ENCODE measurements at places on chromosomes 1 and 21. TPM values are rescaled to one million over a fixed set of nuclear protein-coding genes. Genes with fewer than 3 reads are reported as not detected.

DNA sequence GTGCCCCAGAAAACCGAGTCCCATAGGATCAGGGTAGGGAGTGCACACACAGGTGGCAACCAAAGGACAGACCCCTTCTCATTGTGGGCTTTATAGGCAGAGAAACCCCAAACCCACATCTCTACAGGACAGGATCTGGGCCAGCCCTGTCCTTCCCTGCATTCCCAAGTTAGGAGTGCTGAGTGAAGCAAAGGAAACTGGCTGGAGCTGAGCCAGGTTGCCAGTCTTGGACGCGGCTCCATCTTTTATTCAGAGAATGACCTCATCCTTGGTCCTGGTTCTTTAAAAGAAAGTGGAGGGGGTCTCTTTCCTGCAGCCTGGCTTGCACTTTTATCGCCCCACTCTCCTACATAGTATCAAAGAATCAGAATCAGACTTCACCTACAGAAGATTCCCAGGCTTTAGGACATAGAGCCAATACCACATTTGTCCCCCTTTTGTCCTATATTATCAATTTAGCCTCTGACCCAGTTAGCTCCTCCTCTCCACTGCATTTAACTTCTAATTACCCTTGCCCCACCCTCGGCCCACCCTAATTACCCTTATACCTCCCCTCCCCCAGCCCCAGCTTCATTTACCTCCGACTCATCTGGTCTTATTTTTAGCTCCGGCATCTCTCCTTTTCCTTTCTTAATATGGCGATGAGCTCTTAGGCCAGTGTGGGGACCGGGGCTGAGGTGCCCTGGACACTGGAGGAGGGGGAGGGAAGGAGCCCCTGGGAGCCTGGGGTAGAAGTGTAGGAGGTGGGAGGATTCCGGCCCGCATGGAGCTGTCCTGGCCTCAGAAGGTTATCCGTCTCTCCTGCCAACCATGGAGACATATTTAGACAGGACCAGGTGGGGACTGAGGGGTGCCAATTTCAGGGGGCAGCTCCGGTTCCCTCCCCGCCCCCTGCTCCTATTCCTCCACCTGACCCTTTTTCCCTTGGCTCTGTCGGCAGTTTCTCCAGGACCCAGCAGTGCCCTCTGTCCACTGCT is at the start of gene CASQ1:
CASQ1 (plus strand) TSS at position 927 of the 977 bp plus-strand sequence. CDS start 177 bp downstream, outside the sequence.
- DNase-seq: no peak

DNA sequence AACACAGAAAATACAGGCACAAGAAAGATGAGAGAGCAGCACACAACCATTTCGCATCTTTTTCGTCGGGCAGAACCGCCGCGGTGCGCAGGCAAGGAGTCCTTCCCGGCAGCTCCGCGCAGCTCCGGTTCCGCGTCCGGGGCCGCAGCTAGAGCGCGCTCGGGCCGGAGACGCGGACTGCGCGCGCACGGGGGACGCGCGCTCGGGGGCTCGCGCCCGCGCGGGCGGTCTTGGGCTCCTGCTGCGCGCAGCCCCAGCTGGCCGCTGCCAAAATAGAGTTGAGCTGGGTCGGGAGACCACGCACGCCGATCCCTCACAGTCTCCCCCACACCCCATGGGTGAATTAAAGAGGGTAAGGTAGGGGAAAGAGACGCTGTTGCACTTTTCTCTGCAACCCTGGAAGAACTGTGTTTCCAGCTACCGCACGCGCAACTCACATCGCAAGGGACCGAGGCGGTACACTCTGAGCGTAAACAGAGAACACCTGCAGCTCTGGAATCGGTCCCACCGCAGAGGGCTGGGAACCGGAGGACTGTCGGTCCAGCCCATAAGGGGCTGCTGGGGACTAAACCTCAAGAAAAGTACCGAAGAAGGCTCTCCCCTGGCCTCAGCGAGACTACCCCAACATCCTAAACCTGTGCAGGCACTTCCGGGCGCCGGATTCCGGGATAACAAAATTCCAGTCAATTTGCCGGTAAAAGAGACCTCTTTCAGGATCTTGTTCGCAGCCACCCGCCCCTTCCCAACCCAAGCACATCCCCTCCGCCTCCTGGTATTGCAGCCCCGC is 1.7 kb downstream of the NR5A2 start:
- peak; percentile 28 for DNase-seq

DNA sequence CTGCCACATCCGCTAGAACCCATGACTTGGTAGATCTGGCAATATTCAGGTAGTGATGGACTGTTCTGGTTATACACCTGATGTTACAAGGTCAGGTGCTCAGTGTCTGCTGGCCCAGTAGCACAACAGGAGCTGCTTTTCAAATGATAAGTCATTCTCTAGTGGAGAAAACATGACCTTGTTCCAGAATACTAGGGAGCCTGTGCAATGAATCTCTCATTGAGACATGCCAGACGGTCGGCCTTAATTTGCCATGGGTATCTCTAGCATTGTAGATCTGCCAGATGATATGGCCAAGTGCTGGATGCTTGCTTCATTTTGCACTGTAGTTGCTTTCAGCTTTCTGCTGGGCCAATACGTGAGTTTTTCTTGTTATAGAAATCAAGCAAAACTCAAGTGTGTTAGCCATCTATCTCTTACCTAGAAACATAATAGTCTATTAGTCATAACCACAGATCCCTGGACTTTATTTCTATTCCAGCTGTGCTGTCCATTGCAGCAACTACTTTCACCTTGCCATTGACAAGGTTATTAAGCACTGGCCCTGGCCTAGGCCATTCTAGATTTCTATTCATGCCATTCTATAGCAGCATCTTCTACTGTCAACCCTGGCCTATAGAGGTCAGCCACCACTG is 13.9 kb upstream of the CENPF start:
- DNase-seq: peak; percentile 33

DNA sequence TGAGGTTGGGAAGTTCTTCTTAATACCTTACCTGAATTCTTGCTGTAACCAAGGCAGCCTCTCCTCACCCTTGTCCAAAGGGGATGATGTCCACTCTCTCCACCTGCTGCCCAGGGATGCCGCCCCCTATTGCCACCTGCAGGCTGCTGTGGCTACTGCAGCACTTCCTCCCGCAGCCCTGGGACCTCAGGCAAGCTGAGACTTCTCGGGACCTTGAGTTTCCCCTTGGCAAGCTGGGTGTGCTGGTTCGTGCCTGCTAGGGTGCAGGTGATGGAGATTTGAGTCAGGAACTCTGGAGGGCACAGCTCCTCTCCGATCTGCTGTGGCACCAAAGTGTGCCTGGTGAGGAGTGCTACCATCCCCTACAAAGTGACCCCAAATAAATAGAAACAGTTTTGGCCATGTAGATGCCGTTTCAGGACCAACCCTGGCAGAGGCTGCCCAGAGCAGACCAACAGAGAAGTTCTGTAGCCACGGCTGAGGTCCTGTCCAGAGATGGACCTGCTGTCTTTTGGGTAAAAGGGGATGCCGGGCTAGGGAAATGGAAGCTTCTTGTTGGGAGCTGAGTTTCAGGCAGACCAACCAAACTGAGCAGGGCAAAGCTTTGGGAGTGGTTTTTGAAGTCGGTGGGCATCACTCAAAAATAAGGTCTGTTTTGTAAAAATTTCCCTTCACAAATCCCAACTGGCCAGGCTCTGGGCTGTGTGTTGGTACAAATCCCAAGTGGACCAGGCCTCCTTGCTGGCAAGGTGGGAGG is 31.7 kb downstream of the RUNX3 start:
- peak; percentile 32 for DNase-seq

DNA sequence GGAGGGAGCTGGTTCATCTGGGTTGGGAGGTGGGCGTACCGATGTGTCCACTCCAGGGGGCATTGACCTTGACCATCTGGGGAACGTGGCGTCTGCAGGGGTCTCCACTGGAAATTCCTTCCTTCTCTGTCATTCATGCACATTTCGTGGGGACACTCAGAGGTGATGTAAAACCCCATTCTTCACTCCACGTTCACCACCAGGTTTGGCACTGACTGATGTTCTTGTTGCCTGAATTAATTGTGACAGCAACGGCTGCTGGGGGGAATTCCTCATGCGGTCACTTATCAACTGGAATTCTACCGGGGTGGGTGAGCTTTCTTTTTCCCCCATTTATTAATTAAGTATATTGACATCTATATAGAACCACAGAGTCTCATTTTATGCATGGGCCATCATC is 18.1 kb upstream of the POFUT2 start:
- no peak for DNase-seq

DNA sequence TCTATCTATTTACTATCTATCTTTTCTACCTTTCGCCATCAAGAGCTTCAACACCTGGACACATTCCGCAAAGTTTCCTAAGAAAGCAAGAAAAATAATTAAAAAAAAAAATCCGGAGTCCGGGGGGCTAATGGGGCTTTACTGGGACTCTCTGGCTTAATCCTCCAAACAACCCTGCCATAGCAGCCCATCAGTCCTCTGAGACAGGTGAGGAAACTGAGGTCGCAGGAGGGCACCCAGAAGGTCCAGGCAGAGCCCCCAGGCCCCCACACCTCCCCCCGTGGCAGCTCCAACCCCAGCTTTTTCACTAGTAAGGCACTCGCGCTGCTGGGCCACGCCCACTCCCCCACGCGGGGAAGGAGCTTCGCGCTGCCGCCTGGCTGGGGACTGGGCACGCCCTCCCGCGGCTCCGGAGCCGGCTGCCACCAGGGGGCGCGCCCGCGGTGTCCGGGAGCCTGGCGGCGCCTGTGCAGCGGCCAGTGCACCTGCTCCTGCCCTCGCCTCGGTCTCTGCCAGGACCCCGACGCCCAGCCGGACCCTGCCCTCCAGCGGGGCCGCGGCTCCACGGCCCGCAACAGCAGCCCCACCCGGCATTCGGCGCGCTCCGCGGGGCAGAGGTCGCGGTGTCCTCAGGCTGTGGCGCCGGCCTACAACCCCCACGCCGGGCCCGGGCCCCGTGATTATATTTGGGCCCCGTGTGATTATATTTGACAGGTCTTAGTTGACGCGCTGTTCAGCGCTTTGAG is 54.1 kb upstream of the SAMD11 start:
- peak; percentile 25 for DNase-seq

DNA sequence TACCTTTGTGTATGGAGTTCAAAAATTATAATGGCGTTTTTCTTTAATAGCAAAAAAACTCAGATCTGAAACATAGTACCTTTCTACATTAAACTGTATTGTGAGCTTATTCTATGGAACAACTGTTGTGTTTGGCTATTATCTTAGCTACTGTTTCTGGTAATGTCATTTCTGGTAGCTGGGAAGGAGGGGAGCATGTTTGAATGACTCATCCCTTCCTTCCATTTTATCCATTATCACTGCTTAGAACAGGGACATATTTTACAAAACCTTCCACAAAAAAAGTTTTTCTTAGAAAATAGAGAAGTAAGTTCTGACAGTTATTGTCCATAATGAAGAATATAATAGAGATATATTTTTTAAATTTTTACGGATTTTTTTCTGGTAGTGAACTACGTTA is 128.3 kb downstream of the NRDC start:
- DNase-seq: no peak

DNA sequence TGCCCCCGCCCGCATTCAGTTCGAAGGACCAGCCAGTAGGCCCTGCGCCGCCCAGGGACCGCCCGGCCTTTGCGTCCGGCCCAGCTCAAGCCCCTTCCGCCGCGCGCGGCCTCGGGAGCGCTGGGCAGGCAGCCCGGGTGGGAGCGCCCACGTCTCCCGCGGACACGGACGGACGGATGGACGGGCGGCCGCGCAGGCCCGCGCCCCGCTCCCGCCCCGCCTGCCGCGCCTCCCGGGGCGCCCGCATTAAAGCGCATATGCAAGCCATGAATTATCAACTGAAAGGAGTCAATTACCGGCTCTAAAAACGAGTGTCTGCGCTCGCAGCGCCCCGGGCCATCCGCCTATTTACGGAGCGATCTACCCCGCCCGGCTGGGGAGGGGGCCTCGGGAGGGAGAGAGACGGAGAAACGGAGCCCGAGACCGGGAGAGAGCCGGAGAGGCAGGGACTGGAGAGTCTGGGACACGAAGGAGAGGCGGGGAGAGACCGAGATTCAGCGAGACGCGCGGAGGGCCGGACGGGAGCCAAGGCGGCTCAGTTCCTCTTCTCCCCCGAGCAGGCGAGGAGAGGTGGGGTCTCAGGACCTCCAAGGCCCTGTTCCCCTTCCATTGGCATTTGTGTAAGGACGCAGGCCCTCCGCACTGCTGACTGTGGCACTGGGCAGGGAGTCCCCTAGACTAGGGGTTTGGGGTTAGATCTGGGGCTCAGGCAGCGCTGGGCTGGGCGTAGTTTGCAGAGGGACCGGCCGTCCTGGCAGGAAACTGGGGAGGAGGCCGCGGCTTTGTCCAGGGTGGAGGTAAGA is 41.3 kb upstream of the DMBX1 start:
- DNase-seq: no peak

GRCh38 chr1:175383239-175383638 is 190.7 kb upstream of the KIAA0040 start:
- no peak for DNase-seq

- no peak for DNase-seq
These were observed 20.5 kb downstream of the HSPG2 start for GRCh38 chr1:21916447-21917238.

DNA sequence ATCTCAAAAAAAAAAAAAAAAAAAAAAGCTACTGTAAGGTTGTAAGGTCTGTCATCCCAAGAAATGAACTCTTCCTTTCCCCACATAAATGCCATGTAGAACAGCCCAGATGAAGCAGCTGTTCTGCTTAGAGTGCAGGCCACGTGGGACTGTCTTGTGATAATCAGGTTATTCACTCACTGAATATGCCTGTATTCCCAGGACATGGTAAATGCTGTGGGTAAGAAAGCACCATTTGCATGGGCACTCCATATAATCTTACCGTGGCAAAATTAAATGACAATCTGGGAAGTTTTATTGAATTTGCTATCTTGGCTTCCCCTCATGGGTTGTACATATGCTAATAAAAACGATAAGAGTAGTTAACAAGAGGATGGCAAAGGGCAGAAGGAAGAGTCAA is 13.8 kb downstream of the RGS5 start:
- DNase-seq: no peak

DNA sequence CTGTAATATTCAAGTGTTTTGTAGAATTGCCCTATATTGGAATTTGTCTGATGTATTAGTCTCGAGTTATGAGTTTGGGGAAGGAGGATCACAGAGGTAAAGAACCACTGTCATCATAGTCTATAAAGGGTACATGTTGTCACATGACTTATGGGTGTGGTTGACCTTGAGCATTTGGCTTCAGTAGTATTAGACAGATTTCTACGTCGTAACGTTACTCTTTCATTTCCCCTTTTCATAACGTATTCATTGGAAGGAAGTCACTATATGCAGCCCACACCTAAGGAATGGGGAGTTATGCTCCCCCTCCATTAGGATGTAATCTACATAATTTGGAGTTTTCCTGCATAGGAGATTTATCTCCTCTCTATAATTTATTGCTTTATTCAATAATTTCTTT is 110.1 kb upstream of the VAV3 start:
- DNase-seq: no peak

- no peak for DNase-seq
These were observed 611.6 kb downstream of the SMYD3 start for GRCh38 chr1:245895455-245895959.

GRCh38 chr1:2388004-2388913 is 3.1 kb downstream of the MORN1 start:
- no peak for DNase-seq

The GLMP gene
- 29.7 TPM for total RNA-seq

The DISP3 gene
- total RNA-seq: under 0.01 TPM

The CD1E gene
- not detected for total RNA-seq

The SFPQ gene
- 174 TPM for total RNA-seq

The TTC13 gene
- 11.6 TPM for total RNA-seq

The LRRN2 gene
- total RNA-seq: not detected

Measured in mammary epithelial cell (primary cell).